Lung microvascular endothelial cell (primary cell): ENCODE measurements at places on chromosomes 12 and 14.
A peak's percentile ranks its signal among the peaks of the same experiment; 100 is the strongest.

GRCh38 chr14:52033101-52033642 lies 35.7 kb downstream of the NID2 start:
- DNase-seq = no peak

DNA sequence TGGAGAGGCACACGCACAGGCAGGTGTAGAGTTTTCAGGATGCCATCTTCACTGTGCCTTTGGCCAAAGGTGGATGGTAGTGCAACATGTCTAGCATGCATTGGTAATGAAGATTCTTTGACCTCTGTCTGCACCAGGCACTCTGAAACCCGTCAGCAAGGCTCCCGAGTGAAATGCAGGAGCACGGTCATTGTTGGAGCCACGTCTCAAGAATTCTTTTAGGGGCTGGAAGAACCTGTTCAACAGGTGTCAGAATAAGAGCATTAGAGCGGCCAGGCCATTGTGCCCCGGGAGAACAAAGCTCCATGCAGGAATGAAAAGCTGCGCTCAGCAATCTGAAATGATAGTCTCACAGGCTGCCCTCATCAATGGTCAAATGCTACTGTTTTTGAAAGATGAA lies 40.2 kb upstream of the DICER1 start:
- DNase-seq = no peak

GRCh38 chr12:2638273-2639019 lies 156.3 kb upstream of the FKBP4 start:
- no peak for DNase-seq

DNA sequence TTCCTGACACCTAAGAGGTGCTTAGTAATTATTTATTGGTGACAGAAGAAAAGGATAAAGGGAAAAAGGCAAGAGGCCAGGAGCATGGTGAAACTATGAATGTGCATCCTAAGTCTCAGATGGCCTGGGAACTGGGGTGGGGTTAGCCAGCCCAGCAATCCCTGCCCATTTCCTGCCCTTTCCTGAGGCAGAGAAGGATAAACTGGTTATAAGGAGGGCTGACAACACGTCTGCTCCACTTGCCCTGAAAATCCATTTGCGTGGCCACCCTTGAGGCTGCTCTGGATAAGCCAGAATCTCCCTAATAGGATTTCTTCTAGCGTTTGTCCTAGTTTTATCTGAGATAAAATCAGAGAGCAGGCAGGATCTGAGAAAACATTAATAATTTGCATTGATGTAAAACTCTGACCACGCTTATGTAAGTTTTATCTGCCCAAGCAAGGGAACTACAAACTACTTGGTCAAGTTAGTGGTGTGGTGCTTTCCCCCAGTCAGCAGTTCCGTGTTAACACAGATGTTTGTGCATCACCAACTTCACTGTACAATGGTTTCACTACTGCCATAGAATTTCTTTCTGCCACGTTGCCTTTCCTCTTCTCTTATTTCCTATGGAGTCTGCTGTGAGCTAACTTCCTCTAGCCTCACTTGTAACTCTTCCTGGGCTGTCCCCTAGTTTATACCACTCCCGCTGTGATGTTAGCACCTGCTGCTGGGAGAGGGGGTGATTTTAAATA lies 392.7 kb downstream of the RPS29 start:
- no peak for DNase-seq

DNA sequence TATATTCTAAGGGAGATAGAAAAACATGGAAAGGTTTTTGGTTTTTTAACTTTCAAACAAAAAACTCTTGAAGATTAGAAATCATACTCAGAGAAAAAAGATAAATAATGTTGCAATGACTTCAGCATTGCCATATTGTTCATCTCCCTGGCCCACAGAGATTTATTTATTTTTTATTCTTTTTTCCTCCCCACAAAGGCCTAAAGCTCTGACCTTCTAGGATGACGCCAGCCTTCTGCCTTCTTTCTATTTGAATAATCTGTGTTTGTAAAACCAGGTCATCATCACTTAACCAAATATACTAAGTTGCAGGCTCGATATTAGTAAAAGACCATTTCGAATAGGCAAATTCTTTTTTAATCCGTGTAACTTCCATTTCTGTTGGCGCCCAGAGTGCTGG lies 4.4 kb upstream of the DCP1B start:
- DNase-seq = no peak

DNA sequence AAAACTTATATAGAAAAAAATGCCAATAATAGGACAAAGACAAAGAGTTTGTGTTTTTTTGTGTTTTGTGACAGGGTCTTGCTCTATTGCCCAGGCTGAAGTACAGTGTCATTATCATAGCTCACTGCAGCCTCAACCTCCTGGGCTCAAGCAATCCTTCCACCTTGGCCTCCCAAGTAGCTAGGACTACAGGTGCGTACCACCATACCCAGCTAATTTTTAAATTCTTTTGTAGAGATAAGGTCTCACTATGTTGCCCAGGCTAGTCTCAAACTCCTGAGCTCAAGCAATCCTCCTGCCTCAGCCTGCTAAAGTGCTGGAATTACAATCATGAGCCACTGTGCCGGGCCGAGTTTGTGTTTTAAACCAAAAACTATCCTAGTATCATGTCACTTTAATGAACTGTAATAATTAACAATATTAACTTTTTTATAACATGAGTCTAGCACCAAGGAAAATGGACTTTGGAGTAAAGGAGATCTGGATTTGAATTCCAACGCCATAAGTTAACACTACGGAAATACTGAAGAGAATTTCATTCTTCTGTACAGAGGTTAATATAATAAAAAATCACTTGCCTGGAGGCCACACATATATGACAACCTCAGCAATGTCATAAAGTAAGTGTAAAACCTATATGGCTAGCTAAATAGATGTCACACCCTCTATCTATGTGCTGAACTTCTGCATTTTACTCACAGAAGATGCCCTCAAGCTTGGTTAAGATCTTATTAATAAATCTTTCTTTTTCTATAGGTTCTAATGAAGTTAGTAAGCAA lies 53.2 kb downstream of the EPS8 start:
- DNase-seq = no peak

DNA sequence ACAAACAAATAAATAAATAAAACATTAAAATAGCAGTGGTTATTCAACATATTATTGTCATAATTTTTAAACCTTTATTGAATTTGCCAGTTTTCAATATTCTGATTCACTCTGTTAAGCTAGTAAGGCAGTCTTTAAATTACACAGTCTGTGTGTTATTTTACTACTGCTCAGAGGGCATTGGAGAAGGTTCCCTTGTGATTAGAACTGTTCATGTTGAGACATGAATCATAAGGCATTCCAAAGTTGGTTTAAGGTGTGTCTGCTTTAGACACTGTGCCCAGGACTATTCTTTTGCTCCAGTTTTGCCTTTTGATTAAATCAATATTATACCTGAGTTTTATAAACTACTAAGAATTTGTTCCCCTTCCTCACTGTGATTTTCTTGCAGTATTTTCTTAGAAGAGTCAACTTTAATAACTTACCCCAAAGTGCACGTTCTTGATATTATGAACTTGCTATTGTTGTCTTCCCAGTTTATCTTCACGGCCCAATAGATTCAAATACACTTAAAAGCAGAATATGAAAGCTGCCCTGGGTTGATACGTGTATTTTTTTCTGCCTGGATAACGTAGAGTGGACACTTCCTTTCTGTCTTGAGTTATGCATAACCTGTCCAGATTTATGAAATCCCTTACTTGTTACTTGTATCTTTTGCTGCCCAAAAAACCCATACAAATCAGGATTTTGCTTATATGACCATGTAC lies 105.3 kb upstream of the BCAT1 start:
- DNase-seq = no peak

DNA sequence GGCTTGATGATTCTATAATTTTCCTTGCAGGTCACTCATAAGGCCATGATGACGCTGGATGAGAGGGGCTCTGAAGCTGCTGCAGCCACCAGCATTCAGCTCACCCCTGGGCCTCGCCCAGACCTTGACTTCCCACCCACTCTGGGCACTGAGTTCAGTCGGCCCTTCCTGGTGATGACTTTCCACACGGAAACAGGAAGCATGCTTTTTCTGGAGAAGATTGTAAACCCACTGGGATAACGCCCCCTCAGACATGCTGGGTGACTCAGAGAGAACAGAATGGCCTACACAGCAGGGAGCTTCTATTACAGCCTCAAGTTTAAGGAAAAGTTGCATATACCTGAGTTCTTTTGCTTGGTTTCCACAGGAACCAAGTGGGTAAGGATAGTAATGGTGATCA lies 34.3 kb downstream of the SERPINA3 start:
- DNase-seq = peak; percentile 34

DNA sequence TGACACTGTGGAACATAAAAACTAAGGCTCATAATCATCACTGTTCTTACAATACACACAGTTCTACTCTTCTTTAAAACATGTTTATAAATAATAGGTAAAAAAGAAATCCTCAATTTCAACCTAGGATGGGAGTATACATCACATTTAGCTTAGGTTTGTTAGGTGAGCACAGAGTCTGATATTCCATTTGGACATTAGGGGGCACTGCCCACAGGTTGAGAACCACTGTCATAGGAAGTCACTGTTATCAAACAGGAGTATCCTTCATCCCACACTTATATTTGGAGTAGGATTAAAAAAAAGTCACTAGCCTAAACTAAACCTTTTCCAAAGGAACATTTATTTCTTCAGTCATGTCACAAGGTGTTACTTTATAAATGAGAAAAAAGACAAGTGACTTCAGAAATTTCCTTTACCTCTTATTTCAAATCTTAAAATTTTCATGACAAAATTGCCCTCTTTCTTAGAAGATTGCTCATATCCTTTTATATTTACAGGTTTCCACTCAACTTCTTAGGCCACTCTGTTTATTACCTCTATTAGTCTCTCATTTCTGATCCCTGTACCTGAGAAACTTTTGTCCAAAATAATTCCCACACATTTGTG lies 240.6 kb downstream of the CPNE8 start:
- DNase-seq = peak; percentile 58

DNA sequence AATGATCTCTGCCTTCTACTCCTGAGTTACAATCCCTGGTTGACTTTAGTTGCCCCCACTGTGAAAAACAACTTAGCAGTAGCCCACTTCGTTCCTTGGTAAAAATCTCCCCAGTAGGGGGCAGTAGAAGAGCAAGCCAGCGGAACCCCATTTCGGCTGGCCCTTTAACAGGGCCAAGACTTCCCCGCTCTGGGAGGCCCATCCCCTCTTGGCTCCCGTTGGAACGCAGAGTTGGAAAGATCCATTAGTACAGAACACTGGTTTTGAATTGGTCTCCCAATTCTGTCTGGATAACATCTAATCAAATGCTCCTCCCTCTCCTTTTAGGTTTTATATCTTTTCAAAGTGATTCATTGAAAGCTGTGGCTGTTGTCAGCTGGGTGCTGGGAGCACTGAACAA lies 1133.3 kb downstream of the BCL11B start:
- DNase-seq = no peak

- DNase-seq = peak; percentile 51
Measured at GRCh38 chr12:11657511-11657910, 8.0 kb downstream of the ETV6 start.

- DNase-seq = no peak
Measured at GRCh38 chr12:120181991-120182631, 12.4 kb downstream of the GCN1 start.

- DNase-seq = peak; percentile 31
Measured at GRCh38 chr14:30559638-30560091, 707 bp downstream of the G2E3 start.

DNA sequence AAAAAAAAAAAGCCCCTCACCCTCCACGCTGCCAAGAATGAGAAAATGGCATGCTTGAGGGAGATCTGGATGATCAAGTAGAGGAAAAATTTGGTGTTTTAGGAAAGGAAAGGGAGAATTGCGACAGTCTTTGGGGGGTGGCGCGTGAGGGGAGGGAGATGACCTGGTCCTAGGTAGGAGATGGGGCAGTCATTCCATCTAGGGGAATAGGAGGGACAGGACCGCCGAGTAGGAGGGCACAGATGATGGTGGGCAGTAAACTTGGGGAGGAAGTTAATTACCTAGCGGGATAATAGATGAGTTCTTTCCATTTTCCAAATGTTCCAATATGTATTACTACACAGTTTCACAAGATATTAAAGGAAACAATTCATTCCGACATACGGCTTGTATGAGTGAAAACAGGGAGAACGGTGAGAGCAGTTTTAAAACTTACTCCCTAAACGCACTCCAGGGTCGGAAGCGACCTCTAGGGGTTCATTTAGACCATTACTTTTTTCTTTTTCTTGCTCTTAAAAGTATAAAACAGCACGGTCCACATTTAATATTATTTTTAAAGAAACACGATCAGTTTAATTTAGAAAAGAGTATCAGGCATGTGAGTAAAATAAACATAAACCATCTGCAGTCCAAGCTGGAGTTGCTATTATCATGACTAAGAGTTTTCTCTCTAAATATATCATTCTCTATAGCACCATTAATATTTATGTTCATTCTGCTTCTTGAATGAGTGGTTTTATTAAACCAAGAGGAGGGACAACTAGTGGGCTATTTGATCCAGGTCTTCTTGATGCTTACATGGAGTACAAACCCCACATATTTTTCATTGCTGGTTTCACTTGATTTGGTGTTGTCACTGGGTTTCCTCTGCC lies 3.0 kb upstream of the FNTB start:
- DNase-seq = peak; percentile 74

- DNase-seq = peak; percentile 50
Measured at GRCh38 chr12:116609319-116610114, 50.3 kb downstream of the MAP1LC3B2 start.

DNA sequence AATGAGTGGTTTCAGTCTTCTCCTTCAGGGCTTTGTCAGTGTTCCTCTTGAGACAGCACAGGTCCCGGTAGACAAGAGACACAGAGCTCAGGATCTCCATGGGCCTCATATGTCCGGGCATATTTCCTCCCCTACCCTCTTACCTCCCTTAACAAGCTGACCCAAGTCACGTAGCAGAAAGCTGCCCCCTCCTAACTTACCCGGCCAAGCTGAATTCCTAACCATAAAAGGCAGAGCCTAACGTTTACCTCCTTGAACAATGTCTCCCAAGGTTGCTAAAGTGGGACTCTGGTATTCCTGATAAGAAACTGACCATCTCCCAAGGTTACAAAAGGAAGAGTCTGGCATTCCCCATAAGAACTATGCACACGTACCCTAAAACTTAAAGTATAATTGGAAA lies 182.2 kb upstream of the USP15 start:
- no peak for DNase-seq

DNA sequence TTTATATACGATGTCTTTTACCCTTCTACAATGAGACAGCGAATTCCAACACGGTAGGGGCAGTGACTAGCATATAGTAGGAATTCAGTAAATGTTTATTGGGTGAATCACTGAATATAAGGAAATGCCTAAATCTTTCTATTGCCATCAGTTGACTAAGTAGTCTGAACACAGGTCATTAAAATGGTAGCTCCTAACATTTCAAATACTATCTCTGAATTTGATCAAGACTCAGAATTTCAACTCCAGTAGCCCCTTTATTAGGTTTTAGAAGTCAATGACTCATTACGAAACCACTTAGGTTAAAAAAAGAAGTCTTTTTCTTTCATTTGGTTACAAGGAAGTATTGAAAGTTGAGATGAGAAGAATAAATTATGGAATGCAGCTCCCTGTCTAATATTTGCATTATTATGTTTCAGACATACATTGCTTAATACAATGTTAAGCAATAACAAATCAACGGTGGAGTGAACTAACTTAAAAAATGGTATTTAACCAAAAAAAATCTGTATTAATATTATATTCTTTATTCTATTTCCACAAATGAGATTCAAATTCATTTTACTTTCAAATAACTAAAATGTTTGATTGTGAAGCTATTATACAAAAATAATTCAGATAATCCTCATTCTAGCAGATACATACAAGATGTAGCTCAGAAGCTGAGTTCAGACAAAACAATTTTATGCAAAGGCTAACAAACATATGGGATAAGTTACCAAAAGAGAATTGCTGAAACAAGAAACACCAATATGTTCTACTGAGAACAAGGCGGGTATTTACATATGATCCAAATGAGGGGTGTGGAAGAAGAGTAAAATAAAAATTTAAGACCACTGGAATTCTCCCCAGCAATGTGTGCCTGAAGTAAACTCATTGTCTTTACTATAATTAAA lies 302.7 kb downstream of the CEP128 start:
- peak; percentile 82 for DNase-seq
